ENCODE measurements at places on chromosomes 11 and 22.

- no peak for DNase-seq
Observed at GRCh38 chr22:25161017-25161915, 38.4 kb upstream of the CRYBB3 start.

DNA sequence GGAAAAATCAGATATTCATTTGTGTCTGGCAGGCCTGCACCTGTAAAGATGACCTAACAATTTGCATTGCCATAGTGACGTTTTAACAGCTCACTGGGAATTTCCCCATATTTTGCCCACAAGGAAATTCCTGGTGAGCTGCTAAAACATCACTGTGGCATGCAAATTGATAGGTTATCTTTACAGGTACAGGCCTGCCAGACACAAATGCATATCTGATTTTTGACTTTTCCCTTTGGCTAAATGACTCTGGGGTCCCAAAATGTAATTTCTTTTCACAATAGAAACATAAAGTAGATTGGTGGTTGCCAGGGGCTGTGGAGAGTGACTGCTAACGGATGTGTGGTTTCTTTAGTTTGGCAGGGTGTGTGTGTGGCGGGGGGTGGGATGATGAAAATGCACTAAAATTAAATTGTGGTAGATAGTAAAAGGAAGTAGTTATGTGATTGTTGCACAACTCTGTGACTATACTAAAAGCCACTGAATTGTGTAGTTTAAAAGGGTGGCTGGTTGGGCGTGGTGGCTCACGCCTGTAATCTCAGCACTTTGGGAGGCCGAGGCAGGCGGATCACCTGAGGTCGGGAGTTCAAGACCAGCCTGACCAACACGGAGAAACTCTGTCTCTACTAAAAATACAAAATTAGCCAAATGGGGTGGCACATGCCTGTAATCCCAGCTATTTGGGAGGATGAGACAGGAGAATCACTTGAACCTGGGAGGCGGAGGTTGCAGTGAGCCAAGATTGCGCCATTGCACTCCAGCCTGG is 18.5 kb upstream of the FEZ1 start:
- peak; percentile 14 for DNase-seq

DNA sequence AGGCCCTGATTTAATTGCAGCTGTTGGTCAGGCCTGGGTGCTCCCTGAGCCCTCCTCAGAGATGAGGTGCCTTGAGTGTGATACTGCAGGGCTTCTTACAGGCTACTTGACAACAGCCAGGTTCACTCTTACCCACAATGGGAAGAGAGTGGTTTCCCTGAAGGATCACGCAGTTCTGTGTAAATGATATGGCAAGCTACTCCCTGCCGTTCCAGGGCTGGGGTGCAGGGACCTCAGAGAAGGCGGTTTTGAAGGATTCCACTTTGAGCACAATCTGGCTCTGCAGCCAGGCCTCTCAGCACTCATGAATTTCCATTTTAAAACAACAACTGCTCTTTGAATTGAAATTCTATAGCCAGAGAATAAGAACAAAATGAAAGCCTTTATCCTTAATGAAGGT is 92.9 kb downstream of the SLC17A6 start:
- DNase-seq, result no peak

DNA sequence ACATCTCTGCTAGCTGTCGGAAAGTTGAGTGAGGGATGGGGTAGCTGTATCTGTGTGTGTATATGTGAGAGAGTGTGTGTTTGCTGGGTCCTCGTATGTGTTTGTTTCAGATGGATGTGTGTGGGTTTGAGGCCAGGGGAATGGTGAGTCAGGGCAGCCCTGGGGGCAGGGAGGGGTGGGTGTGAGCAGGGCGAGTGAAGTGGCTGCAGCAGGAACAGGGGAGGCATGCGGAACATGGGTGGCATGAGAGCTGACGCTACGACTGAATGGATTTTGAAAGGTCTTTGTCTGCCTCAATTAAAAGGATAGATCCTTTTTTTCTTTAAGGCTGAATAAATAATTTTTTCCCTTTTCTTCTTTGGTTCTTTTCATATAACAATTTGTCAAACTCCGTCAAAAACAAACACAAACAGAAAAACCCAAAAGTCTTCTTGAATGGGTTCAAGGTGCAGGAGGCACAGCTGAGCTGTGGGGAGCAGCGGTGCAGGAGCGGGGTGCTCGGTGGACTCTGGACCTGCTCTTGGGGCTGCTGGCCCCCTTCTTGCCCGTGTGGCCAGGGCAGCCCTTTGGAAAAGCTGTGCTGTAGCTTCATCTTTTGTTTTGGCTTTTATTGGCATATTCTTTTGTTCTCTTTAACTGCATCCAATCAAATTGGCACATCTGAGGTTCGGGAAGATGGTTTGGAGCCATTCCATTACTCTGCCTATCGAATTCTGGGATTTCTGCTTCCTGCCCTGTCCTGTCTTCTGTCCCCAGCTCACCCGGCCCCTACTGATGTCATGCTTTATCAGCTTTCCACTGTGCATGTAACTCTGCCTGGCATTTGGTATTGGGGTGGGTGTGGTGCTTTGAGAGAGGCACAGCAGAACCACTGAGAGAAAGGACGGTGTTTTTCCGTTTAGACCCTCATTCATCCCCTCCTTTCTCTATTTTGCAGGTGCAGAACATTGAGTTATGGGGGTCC is 80.1 kb downstream of the ADAMTS15 start:
- DNase-seq, result peak; percentile 31

DNA sequence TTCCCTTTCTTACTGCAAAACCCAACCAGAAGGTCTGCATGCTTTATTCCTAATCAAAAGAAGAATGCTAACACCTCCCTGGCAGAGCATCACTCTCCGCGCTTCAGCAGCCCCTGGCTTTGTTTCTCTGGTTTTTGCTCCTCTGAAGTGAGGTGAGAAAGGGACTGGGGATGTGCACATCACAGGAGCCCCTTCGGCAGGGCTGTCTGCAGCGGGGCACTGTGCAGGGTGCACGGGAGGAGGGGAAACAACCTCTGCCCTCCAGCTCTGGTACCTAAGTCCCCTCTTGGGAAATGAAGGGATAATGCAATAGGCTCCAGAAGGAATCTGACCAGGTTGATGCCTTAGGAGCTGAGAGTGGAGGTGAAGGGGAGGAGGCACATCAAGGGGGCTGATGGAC is 312.7 kb downstream of the NTM start:
- no peak for DNase-seq

DNA sequence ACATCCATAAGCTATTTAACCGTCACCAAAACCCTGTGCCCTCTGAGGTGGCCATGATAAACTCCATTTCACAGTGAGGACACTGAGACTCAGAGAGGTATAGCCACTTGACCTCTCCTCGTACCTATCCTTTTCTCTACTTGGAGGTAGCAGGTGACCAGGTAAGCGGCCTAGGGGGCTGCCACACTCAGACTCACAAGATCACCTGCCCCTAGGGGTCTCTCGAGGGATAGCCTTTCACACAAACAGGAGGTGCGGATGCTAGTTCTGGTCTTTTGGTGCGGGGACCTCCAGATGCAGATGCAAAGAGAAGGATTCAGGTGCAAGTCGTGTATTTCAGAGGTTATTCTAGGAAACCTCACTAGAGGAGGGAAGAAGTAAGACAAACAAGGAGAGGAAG is 14.6 kb downstream of the MS4A18 start:
- no peak for DNase-seq

GRCh38 chr11:33747979-33748378 is 11.8 kb upstream of the CD59 start:
- DNase-seq, result peak; percentile 75

GRCh38 chr11:19546325-19546724 is 166.3 kb upstream of the NAV2 start:
- DNase-seq, result no peak

DNA sequence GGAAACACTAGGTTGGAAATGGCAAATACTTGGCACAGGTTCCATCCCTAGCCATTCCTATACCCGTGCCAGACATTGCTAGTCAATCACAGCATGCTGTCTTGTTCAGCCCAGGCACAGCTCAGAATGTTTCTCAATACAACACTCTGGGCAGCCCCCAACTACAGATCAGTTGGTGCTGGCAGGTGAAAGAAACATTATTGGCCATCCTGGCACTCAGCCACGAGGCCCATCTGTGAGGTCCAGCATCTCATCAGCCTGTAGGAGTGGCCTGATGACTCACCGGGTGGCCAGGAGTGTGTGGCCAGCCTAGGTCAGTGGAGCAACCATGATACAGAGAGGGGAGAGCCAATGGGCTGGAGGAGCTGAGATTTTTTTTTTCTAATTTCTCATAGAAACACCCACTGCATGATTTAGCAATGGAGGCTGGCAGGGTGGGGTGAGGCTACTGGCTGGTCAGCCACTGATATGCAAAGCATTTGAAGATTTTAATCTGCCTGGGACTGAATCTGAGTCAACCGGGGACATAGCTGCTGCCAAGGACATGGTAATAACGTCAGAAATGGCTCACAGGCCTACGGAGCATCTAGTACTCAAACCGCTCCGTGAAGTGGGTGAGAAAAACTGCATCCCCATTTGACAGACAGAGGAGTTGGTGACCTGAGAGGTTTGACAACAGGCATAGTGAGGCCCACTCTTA is 5.4 kb downstream of the MYO18B start:
- DNase-seq, result peak; percentile 71

GRCh38 chr11:110251836-110252235 is 44.6 kb downstream of the RDX start:
- DNase-seq, result peak; percentile 17

GRCh38 chr11:91932151-91932821 is 292.3 kb upstream of the FAT3 start:
- peak; percentile 2 for DNase-seq

DNA sequence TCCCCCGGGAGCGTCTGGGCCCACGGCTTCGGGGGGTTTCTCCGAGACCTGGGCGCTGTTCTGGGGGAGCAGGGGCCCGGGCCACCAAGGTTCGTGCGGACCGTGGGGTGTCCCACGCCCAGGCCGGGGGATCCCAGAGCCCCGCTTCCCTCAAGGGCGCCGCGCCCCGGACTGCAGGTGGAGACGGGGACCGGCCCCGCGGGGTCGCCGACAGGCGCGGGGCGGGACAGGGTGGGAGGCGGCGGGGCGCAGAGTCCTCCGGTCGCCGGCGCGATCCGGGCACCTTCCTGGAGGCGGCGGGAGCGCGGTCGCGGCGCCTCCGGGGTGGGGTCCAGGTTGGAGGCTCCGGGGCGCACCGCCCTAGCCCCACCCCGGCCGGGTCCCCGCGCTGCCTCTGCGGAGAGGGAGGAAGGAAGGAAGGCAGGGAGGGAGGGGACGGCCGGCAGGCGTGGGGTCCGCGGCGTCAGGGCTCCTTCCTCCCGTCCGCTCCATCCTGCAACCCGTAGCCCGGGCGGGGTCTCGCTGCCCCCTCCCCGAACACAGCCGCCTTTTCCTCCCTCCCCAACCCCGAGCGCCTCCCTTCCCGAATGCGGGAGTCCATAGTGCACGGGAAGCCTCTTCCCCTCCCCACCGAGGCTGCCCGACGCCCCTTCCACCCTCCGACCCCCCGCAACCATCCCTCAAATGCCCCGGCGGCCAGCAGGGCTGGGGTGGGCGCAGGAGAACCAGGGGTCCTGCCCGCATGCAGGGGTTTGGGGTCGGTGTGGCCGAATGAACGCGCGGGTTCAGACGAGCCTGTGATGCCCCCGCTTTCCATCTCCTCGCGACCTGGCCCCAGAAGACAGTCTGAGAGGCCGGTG is 4.3 kb upstream of the ZBED4 start:
- no peak for DNase-seq

DNA sequence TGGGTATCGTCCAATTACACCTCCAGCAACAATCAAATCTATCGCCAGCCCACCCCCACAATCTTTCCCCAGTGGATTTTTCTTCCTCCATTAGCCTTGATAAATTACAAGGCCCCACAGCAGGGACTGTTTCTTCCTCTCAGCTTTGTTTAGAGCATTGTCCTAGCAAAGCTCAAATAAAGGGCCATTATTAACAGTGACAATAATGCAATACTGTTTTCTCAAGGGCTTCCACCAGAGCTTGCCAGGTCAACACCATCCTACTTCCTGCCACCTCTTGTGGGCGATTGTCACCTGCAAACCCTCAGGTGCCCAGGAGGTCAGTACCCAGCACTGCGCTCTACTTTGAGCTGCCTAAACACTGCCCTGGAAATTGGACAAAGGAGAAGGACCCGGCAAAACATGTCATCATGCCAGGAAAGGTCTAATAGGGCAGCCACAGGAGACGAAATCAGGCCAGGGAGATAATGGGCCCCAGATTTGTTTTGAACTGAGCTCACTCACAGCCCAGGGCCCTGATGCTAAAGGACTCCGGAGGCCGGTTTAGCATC is 95.2 kb downstream of the ABTB2 start:
- DNase-seq, result no peak

- no peak for DNase-seq
Observed at GRCh38 chr22:27099946-27100722, 442.7 kb downstream of the MIAT start.

DNA sequence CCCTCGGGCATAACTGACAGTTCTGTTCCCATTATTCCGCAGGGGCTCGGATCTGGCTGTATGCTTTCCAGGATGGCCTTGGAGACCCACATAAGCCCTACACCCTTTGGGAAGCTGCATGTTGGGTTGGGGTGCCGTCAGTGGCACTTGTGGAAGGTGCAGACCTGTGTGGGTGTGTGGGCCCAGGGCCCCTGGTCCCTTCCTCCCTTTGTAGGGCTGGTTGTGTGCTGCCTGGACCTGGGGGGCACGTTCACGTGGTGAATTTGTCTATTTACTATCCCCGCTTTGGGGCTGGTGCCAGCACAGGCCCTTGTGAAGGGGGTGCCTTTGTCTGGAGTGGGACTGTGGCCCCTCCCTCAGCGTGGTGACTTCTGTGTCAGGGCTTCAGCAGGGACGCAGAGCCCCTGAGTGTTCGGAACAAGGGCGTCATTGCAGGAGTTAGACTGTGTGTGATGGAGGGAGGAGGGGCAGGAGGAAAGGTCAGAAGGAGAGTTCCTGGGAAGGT is 15.0 kb upstream of the PPP6R3 start:
- DNase-seq, result no peak

Data from fibroblast of skin of scalp (primary cell).